Vagina (tissue), 2 donors: ENCODE measurements at places on chromosomes 16 and 17.

DNA sequence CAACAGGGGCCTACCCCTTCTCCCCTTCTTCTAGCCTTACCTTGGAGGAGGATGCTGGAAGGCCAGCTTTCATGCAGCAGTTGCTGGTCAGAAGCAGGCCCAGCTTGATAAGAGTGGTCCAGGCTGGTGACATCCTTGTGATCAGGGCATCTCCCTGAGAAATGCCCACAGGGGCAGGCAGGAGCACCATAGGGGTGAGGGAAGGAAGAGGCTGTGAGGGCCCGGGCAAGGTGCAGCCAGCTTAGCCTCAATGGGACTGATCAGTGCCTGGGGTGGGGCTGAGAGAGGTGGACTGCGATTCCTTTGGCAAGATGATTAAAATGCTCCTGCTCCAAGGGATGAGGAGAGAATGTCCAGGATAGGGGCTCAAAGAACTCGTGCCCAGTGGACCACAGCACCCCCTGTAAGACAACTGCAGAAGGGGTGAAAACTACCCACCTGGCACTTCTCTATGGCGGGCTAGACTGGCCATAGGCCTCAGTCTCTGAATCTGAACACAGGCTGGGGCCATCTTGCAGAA is 9.5 kb upstream of the GALK1 start:
- no peak for DNase-seq

DNA sequence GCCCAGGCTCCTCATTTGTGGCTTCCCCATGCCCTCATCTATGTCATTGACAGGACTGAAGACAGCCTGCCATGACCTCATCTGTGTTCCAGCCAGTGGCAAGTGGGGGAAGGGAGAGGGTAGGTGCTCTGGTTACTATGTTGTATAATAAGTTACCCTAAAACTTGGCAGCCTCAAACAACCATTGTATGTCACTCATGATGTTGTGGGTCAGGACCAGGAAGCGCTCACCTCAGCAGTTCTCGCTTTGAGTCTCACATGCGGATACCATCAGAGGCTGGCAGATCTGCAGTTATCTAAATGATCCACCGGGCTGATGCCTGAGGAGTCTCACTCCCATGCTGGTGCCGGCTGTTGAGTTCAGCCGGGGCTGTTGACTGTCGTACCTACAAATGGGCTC is 89.0 kb upstream of the TMEM97 start:
- DNase-seq: no peak

- DNase-seq: no peak
Observed at GRCh38 chr17:27663936-27664605, 33.1 kb downstream of the LGALS9 start.

DNA sequence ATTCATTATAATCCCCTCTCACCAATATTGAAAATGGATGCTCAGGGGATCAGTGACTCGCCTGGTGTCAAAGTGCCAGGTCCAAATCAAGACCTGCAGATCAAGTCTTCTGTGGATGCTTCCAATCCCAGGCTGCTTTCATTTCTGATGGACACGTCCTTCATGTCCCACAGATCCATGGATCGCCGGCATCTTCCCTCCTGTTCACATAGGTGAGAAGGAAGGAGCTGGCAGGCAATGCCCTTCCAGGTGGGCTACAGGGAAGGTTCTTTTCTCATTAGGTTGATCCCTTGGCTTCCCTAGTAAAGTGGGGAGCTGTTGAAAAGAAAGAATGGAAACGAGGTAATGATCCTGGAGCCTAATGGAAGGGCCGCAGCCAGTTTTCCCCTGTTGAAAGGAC is 159.7 kb upstream of the RPH3AL start:
- no peak for DNase-seq

DNA sequence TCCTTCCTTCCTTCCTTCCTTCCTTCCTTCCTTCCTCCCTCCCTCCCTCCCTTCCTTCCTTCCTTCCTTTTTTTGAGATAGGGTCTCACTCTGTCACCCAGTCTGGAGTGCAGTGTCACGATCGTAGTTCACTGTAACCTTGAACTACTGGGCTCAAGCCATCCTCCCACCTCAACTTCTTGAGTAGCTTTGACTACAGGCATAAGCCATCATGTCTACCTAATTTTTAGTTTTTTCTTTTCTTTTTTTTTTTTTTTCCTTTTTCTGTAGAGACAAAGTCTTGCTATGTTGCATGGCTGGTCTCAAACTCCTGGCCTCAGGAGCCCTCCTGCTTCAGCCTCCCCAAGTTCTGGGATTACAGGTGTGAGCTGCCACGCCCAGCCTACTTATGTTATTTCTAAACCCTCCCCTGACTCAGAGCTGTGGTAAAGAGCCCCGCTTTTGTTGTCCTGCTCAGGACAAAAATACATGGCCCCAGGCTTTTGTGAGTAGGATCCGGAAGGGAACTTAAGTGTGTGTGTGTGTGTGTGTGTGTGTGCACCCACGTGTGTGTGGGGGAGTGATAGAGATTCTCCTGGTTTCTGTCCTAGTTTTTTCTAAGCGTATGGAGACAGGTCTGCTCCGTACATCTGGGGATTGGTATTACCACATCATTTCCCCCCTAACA is 67.1 kb downstream of the PRKCB start:
- DNase-seq: no peak

DNA sequence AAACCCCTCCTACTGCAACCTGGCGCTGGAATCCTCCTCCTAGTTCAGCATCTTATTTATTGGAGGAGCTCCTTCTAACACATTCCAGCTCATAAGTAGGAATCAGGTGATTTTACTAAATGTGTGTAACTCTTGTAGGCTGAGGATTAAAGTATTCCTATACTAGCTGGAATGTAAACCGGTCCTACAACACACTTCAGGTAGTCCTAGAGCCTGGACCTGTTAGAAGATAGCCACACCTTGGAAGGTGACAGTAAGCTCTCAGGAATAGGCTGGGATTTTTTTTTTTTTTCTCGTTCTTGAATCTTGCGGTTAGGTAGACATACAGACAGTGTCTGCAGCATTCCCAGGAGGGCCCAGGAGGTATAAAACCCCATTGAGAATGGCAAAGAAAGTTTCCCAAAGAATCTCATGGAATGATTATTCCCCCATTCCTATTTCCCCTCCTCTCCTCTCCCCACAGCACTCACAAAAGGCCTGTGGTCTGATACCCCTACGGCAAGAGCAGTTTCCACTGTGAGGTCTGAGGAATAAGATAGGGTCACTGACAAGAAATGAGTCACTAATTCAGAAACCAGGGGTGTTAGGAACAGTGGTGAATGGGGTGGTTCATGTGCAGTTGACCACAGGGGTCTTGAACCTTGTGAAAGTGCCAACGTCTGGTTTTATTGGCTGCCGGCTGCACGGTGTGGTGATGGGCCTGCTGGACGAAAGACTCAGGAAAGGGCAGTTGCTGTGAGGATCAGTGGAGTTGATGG is 267.1 kb downstream of the UTP18 start:
- no peak for DNase-seq

DNA sequence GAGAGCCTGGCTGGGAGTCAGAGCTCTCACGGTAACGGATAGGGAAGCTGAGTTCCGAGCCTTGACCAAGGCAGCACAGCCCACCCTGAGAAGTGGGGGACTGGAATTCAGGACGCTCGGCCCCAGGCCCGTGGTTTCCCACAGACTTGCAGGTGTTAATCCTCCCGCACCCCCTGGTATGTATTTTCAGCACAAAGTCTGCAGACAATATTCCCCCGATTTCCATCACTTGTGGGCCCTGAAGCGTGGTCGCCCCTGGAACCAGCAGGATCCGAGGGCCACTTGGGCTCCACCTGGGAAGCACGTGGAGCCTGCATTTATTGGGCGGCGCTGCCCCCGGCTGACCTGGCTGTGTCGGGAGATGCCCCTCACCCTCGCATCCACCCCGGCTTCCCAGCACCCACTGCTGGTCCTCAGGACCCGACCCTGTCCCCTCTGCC is 60.2 kb downstream of the WSB1 start:
- no peak for DNase-seq

DNA sequence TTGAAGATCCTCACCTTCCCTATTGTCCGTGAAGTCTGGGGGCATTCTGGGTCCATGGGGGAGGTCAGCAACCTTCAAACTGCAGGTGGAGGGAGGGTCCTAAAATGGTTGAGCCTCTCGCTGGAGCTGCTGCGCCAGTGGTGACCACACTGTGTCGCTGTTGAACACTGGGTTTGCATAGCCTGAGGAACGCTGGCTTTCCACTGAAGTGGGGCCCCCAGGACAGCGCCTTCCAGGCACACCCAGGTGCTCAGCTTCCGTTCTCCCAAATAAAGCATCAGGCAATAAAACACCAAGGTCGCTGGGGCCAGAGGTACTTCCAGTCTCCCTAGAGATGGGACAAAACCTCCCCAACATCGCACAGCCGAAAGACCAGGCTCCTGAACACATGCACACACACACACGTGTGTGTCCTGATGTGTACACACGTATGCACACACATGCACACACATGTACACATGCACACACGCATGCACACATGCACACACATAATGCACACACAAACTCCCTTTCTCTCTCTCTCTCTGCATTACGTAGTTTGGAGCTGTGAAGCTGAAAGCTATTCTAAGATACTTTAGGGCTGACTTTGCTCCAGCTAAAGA is 120.6 kb downstream of the IRF8 start:
- DNase-seq: no peak

DNA sequence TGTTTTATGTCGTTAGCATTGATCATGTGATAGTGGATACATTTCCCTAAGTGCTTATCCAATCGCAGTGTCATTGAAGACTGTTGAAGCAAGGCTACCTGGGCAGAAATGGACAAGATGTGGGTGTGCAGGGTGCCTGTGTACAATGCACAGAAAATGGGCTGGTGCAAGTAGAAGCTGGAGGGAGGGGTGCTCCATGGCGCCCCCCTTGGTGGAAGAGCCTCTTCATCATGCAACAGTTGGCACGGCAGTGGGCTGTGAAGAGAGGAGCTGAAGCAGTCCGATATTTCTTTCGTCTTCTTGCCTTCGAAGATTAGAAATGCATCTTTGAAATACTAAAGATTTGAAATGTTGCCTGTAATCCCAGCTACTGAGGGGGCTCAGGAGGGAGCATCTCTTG is 100.5 kb downstream of the PLCG2 start:
- no peak for DNase-seq

GRCh38 chr16:63129411-63130125 is 1093.3 kb upstream of the CDH8 start:
- DNase-seq: no peak

- no peak for DNase-seq
Observed at GRCh38 chr17:55742272-55743102, 8.4 kb upstream of the PCTP start.
